ENCODE measurements at places on chromosomes 1 and 21.
A peak's percentile ranks its signal among the peaks of the same experiment; 100 is the strongest.

- no peak for DNase-seq
Measured at GRCh38 chr1:233238884-233239431, 56.6 kb downstream of the PCNX2 start.

DNA sequence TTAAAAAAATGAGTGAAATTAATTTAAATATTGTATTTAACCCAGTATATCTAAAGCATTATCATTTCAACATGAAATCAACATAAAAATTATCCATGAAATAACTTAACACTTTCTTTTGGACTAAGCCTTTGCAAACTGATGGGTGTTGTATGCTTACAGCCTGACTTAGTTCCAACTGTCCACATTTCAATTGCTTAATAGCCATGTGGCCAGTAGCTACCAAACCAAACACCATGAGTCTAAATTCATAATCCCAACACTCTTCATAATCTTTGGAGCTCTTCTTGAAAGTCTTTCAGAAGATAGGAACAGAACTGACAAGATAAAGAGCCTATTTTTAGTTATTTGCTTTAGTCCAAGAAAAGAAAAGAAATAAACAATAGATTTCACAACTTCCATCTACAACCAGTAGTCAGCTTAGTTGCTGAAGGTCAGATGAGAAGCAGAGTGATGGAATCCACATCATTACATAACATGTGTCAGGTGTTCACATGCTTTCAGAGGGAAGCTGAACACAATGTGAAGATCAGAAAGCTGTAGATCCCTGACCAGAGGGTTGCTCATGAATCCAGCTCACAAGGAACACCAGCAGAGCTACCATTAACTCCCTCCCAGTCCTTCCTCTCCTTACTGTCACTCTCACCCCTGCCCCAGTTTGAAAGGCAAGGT is 144.0 kb upstream of the ZNF648 start:
- no peak for DNase-seq

- DNase-seq: no peak
Measured at GRCh38 chr1:53183095-53183990, 13.3 kb upstream of the CPT2 start.

- DNase-seq: peak; percentile 82
Measured at GRCh38 chr1:38028105-38028591, 15.6 kb downstream of the UTP11 start.

GRCh38 chr1:167137793-167138510 is 44.1 kb downstream of the STYXL2 start:
- no peak for DNase-seq

DNA sequence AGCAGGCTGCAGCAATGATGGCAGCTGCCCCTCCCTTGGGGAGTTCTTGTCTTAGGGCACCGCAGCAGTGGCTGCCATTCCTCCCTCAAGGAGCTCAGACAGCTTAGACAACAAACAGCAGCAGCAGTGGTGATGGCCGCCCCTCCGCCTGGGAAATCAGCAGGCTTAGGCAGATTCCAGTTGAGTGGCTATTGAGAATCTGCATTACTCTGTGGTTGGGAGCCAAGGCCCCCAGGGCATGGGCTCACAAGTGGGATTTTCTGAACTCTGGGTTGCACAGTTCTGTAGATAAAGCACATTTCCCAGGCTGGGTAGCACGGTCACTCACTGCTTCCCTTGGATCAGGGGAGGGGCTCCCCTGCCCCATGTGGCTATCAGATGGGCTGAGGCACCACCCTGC is 1280.7 kb upstream of the TMPRSS15 start:
- DNase-seq: no peak

- no peak for DNase-seq
Measured at GRCh38 chr1:76250271-76250670, 175.7 kb downstream of the ST6GALNAC3 start.

DNA sequence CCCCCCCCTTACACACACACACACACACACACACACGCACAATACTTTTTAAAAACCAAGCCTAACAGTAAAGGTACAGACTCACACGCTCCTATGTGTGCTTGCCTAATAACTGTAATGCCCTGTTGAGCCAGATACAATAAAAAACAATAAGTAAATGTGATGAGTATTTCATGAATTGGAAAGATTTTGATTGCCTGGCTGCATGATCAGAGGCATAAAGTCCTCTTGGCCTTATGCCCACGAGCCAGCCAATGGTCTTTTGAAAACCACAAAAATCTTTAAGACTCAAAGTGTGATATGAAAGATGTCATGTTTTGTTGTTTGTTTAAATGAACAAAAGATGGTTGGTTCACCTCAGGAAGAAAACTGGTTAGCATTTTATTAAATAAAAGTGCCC is 441.9 kb upstream of the ZRANB2 start:
- no peak for DNase-seq

GRCh38 chr1:230863449-230863848 is 4.9 kb downstream of the C1orf198 start:
- DNase-seq: no peak

- DNase-seq: no peak
Measured at GRCh38 chr1:214404154-214404553, 123.2 kb downstream of the SMYD2 start.

DNA sequence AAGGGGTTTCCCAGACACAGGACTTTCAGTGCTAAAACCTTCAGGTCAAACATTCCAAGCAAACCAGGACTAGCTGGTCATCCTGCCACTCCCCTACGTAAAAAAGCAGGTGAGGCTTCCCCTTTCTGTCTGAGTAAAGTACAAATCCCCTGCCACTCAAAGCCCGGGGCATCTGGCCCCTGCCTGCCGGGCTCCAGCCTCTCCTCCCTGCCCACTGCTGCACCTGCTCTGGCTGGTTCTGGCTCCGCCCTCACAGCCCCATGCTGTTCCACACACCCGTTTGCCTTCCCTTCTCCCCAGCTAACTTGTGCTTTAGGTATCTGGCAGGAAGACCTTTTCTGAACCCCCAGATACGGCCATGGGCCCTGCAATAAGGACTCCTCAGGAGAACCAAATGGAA is 23.3 kb upstream of the S100A7 start:
- DNase-seq: no peak

DNA sequence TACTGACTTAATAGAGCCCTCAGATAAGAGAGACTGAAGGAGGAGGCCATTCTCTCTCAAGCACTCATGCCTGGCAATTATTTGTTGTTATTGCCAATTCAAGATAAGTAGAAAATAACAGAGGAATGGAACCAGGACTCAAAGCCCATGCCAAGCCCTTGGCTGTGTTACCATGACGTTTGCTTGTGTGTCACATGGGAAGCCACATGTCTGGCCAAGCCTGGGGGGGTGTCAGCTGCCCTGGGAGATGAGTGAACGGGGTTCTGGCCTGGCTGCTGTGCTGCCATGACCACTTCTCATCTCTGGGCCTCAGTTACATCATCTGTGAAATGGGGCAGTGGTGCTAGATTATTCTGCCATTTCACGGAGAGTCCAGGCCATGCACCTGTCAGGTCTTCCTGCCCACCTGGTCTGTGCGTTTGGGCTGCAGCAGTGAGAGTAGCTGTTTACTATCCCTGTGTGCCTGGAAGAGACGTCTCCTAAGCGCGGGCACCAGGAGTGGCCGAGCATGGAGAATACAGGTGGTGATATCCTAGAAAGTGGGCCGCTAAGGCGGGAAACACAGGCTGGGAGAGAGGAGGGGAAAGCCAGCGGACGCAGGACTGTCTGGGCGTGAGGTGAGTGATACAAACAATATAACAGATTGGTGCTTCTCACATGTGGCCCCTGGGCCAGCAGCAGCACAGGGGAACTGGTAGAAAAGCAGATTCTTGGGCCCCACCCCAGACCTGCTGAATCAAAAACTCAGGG is 67.8 kb downstream of the MAN1C1 start:
- DNase-seq: no peak

DNA sequence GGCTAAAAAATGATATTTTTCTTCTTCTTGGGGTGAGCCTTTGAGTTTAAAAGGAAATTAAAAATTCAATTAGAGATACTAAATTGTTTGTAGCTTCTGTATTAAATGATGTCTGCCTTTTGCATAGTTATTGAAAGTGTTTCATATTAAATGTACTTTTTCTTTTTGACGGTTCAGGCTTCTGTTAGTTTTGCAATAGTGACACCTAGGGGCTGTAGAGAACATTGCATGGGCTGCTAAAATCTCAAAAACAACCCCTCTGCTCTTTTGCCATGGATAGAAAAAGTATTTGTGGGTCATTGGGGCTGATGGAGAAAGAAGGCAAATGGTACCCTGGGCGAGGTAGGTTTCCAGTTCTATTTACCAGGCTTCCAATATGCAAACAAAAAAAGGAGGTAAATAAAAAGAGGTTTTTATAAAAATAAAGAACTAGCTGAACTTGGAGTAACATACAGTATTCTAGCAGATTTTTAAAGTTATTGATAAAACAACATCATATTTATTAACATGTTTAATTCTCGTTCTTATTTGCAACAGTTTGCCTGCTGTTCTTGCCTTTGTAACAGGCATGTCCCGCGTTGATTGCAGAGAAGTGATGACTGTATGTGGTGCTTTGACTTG is 115.4 kb upstream of the HOOK1 start:
- no peak for DNase-seq

GRCh38 chr21:23706431-23706830 is 1900.8 kb downstream of the MRPL39 start:
- DNase-seq: no peak

- no peak for DNase-seq
Measured at GRCh38 chr1:116288201-116288598, 84.8 kb upstream of the ATP1A1 start.

- DNase-seq: no peak
Measured at GRCh38 chr1:205304046-205304694, 17.4 kb downstream of the NUAK2 start.

- no peak for DNase-seq
Measured at GRCh38 chr1:172789840-172790239, 130.9 kb downstream of the FASLG start.

- no peak for DNase-seq
Measured at GRCh38 chr1:74246315-74246714, 11.1 kb downstream of the TNNI3K start.

DNA sequence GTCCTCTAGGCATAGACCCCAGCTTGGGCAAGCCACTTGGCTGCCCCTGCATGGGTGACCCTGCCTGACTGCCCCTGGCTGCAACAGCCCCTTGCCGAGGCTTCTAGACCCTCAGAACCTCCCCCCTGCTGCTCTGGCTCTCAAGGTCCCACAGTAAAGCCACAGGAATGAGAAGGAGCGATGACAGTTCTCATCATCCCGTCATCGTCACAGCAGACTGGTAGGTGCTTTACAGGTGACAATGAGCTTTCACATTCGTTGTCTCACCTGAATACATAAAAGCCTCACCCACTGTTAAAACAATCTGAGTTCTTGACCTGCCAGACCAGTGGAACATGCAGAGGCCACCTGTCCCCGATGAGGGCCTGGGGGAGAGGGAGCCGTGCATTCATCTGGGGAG is 36.0 kb upstream of the GPR157 start:
- DNase-seq: no peak

GRCh38 chr1:238257018-238257621 is 366.4 kb upstream of the ZP4 start:
- no peak for DNase-seq

- DNase-seq: no peak
Measured at GRCh38 chr21:45516671-45517151, 25.5 kb downstream of the SLC19A1 start.

- no peak for DNase-seq
Measured at GRCh38 chr1:182601913-182602312, 2.3 kb downstream of the RGS16 start.

- no peak for DNase-seq
Measured at GRCh38 chr1:185215911-185216310, 58.9 kb downstream of the SWT1 start.

- peak; percentile 10 for DNase-seq
Measured at GRCh38 chr1:114718661-114719423, 2.3 kb upstream of the NRAS start.

- DNase-seq: no peak
Measured at GRCh38 chr21:44905728-44906090, 15.0 kb downstream of the ITGB2 start.

- no peak for DNase-seq
Measured at GRCh38 chr1:35574125-35574654, 1.1 kb downstream of the TFAP2E start.

GRCh38 chr1:18239671-18240070 is 132.1 kb downstream of the IGSF21 start:
- no peak for DNase-seq

DNA sequence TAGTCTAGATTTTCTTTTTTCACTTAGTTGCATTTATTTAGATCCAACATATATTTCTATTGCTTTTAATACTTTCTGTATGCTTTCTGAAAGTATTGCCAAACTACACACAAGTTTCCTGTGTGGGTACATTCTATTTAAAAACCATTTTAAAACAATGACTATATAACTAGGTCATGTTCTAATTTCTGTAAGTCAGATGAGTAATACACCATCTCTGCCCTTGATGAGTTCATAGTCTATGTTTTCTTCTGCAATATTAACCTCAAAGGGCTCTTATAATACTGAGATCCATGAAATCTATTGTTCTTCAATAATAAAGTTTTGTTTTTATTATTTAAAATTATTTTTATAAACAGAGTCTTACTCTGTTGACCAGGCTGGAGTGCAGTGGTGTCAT is 68.3 kb downstream of the RNASEL start:
- no peak for DNase-seq

DNA sequence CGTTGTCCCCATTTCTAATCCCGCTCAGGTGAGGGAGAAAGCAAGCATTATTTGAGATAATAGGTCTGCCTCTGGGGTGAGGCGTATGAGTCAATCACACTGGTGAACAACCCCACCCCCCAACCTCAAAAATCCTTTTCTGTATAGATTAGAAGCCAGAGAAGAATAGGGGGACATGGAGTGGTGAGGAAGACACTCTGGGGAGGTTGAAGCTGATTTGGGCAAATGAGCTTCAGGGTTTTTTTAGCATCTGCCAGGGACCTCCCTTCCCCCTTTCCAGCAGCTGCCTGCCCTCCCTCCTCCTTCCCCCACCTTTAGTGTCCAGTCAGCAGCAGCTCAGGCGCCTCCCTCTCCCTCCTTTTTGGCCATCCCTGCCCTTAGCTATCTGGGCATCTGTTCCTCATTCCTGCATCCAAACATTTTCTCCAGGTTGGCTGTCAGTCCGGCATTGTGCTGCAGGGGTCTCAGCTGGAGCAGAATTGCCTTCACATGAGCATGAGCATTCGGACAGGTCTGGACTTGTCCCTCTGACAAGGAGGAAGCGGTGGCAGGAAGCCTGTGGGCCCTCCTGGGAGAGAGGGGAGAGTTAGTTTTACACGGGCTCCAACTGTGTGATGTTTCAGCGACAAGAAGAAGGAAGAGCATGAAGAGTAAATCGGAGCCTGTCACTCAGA is 30.8 kb upstream of the PTGFRN start:
- DNase-seq: no peak

- no peak for DNase-seq
Measured at GRCh38 chr1:92876351-92876750, 44.5 kb downstream of the RPL5 start.

DNA sequence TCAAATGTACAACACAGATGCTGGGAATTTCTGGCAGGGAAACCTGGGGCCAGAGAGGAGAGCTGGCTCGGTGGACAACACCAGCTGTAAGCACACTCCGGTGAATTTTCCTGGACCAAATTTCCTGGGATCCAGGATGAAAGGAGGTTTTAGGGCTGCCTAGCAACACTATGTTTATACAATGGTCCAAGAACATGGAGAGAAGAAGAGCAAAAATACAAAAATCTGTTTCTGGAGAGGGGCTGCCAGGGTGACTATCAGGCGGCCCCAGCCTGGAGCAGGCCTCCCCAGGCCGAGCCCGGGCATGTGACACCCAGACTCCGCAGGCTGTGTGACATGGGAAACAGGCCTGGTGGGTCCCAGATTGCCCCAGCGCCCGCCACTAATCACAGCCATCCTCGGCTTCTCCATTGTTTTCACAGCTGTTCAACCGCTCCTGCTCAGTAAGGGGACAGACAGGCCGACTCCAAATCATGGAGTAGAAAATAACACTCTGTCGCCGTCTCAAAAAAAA is 336.0 kb upstream of the NFIA start:
- no peak for DNase-seq

GRCh38 chr21:27339902-27340301 is 373.0 kb upstream of the ADAMTS5 start:
- DNase-seq: no peak

Data from activated CD4-positive, alpha-beta T cell treated with anti-CD3 and anti-CD28 coated beads, Interleukin-2, amount 50 U/mL, for 48 hours (primary cell).